ENCODE measurements at places on chromosomes 2 and 18.

- DNase-seq: no peak
Measured at GRCh38 chr2:161067846-161068350, 92.3 kb upstream of the TANK start.

GRCh38 chr2:103144837-103145236 lies 383.0 kb downstream of the TMEM182 start:
- DNase-seq: no peak

GRCh38 chr18:59419386-59419785 lies 60.3 kb upstream of the LMAN1 start:
- DNase-seq: no peak

DNA sequence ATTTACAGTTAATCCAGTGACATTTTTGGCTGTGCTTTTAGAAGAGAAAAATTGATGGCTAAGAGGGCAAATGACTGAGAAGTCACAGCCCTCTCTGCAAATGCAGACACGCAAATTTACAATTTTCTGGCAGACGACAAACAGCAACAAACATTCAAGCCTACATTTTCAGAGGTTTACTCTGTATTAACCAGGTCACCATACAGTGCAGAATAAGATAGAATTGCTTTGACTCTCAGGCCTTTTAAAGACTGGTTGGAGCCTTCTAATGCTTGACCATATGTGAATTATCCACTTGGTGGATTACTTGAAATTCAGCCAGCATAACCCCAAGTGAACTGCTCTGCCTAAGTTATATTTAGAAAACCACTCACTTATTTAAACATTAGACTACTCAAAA lies 280.9 kb upstream of the STON1 start:
- no peak for DNase-seq

DNA sequence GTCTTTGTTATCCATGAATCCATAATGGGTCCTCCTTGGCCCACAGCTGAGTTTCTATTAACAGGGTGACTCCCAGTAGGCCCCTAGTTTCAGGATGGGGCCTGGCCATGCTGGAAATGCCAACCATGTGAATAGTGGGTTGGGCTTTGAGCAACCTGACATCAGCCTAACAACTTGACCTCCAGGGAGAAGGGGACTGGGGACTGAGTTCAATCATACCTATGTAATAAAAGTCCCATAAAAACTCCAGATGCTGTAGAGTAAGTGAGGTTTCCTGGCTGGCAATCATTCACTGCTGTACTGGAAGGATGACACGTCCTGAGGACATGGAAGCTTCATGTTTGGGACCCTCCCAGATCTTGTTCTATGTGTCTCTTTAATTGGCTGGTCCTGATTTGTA lies 7.9 kb downstream of the REV1 start:
- DNase-seq: no peak

GRCh38 chr2:71879509-71880184 lies 268.0 kb downstream of the CYP26B1 start:
- DNase-seq: no peak

DNA sequence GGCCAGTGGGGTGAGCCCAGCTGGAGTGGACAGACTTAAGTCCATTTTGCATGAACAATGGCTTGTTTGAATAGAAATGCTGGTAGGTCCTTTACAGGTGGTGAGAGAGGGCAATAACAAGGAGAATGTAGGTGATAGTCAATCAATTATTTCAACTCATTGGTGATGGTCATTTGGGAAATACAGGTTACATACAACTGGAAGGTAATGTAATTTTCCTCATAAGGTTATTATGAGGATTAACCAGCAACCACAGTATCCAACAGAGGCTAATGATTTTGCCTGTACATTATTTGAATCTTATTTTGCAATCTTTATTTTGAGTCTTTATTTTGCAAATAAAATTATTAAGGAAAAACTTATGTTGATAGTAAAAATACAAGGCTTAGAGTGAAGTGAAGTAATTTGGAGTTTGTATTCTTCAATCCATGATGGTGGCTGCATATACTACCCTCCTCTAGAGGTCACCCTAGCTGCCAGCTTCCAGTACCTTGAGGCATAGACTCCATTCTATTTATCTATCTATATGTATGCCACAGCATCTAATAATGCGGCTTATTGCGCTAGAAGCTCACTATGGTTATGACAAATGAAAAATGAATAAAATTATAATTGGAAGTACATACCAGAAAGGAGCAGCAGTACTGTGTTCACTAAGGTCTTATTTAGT lies 20.5 kb upstream of the HNMT start:
- no peak for DNase-seq

GRCh38 chr18:35715139-35715538 lies 133.6 kb downstream of the GALNT1 start:
- no peak for DNase-seq

DNA sequence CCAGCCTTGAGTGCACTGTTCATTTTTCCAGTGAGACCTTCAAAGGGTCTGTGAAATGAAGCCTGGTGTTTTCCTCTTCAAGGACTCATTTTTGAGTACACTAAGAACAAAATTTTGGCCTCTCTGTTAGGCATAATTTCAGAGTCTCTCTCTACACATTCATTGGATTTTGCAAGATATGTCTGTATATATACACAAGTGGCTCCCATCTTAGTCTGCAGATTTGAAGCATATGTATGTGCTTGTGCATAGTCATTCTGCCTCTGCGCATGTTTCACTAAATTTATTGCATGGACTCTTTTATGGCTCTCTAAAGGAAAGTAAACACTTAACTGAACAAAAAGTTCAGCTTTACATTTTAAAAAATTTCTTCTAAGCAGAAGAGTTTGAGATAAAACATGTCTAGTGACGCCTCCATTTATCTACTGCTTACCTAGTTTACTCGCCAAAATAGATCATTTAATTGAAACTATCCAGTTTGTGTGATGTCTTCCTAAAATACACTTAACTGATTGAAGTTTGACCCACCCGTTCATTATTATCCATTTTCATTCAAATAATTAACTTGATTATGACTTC lies 145.9 kb downstream of the FMNL2 start:
- DNase-seq: no peak

- no peak for DNase-seq
Measured at GRCh38 chr2:85458601-85459563, 40.4 kb downstream of the SH2D6 start.

GRCh38 chr2:30940839-30941238 lies 133.6 kb upstream of the CAPN13 start:
- no peak for DNase-seq

GRCh38 chr18:62771494-62772270 lies 56.3 kb downstream of the PHLPP1 start:
- no peak for DNase-seq

DNA sequence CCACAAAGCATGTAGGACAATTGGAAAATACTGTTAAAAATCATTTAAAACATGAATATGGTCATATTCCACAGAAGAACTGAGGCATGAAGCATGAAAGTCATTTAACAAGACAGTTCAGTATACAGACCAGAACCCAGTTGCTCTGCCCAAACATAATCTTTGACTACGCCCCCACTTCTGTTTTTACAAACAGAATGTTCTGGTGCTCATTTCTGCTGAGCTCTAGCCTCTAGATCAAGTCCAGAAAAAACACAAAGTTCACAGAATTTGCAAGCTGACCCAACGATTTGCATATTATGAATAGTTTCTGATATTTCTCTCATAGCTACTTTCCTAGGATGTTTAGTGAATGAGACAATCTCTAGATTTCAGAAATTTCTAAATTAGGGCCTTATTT lies 424.9 kb downstream of the PID1 start:
- no peak for DNase-seq

- DNase-seq: no peak
Measured at GRCh38 chr18:58067601-58068000, 23.6 kb downstream of the NEDD4L start.

- no peak for DNase-seq
Measured at GRCh38 chr2:111983478-111984212, 71.4 kb upstream of the TMEM87B start.

GRCh38 chr18:60411715-60412114 lies 39.1 kb upstream of the MC4R start:
- no peak for DNase-seq

- no peak for DNase-seq
Measured at GRCh38 chr2:167581961-167582574, 665.3 kb downstream of the STK39 start.

Data from T-helper 2 cell (primary cell).